Lung microvascular endothelial cell (primary cell): ENCODE measurements at places on chromosomes 1 and 21. TPM values are rescaled to one million over a fixed set of nuclear protein-coding genes. Genes with fewer than 3 reads are reported as not detected.

DNA sequence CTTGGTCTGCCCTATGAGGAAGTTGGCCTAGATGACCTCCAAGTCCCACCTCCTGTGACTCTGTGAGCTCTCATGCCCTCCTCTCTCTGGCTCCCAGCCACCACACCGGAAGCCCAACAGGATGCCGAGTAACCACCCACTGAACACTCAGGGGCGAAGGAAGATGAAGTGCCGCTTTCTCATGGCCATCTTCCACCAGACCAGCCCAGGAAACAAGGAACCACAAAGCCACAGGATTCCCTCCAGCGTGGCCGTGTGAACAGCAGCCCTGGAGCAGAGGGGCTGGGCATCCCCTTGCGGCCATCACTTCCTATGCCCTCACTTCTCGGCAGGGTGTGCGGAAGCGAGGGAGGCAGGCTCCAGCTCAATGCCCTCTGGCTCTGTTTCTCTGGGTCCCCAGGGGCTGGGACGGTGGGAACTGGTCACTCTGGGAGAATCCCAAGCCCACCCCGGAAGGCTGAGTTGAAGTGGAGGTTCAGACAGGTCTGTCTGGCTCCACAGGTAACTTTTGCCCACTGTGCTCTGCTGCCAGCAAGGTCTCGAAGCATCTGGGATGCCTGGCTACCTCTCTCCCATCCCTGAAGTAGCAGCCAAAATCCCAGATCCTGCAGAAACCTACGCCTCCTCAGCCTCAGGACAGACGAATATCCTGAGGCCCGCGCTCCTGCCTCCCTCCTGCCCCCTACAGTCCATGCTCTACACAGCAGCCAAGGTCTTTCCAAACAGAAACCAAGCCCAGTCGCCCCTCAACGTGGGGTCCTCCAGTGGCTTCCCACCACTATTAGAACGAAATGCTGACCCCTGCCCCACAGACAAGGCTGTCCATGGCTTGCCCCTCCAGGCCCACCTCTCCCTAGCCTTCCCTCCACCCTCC, 44.2 kb upstream of the ECE1 start:
- peak; percentile 74 for DNase-seq

- DNase-seq, result no peak
Measured at GRCh38 chr1:42965378-42965777, 6.7 kb upstream of the SLC2A1 start.

Gene USP16
- 17.4 and 21.4 TPM in 2 replicates for total RNA-seq

DNA sequence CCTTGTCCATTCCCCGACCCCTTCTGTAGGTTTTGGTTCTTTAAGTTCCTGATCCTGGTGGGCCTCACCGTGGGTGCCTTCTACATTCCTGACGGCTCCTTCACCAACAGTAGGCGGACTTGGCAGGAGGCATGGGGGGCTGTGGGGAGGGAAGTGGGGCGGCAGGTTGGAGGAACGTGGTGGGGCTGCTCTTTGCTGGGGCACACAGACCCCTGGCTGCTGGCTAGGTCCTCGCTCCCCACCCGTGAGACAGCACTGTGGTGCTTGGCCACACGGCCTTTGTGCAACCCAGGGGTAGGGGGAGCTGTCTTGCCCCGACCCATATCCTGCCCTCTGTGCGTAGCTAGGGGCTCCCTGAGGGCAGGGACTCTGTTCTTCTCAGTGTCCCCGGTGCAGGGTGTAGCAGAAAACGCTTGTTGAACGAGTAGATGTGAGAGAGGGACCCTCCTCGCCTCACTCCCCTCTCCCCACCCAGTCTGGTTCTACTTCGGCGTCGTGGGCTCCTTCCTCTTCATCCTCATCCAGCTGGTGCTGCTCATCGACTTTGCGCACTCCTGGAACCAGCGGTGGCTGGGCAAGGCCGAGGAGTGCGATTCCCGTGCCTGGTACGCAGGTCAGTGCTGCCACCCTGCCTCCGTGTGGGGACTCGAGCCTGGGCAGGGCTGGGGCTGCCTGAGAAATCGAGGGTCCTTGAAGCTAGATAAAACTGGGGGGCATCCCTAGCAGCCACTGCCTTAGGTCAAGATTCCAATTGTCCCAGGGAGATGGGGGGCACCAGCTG, 12.5 kb downstream of the SERINC2 start:
- no peak for DNase-seq

Gene DNAH14
- total RNA-seq, result 3.5 and 4.8 TPM in 2 replicates

DNA sequence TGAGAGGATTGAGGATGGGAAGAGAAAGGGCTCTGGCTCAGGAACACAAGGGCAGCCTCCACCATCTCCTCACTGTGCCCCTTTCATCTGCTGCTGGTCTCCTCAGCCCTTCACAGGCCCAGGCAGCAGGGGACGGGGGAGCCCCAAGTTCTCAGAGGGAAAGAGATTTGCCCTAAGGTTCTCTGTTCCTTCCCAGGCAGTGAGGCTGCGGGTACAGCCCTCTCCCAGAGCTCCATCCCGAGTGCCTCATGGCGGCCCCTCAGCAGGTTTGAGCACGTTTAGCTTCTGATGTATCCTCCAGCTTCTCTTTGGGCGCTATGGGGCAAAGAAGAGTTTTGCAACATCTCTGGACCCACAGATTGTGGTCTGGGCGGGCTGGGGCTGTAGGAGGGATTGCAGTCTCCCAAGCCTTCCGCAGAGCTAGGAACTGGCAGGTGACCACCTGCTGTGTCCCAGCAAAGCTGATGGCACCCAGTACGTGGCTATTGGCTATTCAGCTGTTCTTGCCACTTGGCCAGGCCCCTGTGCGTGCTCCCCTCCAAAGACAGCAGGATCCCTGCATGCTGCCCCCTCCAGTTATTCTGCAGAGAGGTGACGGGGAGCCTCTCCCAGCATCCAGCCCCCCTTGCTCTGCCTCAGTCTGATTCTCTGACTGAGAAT, 10.1 kb downstream of the DISP3 start:
- no peak for DNase-seq

- peak; percentile 75 for DNase-seq
Measured at GRCh38 chr1:28208818-28209441, 23.9 kb downstream of the DNAJC8 start.

DNA sequence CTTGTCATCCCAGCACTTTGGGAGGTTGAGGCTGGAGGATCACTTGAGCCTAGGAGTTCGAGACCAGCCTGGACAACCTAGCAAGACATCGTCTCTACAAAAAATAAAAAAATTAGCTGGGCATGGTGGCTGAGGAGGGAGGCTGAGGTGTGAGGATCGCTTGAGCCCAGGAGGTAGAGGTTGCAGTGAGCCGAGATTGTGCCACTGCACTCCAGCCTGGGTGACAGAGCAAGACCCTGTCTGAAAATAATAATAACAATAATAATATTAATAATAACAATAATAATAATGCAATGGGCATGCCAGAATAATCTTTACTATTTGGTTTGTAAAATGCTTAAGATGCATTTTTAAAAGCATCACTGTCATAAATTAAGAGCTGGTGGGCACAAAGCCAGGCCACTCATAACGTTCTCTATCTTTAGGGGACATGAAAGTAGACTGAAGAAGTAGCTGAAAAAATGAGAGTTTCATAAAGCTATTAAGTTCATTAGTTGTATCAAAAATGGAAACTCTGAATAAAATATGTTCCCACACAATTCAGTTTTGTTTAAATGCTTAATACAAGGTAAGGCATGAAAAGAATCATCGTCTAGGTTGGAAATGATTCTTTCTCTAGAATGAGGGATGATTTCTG, 51.6 kb upstream of the ITPKB start:
- no peak for DNase-seq

DNA sequence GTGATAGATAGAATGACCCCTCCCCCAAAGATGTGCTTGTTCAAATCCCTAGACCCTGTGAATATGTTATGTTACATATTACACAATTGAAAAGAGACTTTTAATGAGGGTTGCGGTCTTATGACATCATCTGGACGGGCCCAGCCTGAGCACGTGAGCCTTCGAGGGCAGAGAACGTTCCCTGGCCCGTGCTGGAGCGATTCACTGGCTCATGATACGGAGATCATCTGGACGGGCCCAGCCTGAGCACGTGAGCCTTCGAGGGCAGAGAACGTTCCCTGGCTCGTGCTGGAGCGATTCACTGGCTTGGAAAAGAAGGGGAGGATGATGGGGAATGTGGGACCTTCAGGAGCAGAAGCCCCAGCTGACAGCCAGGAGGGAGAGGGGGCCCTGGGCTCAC, 34.4 kb upstream of the COL18A1 start:
- no peak for DNase-seq

- no peak for DNase-seq
Measured at GRCh38 chr1:187839873-187840272, 1011.1 kb downstream of the PLA2G4A start.

Gene OR2L5
- total RNA-seq, result not detected in 2 replicates

Gene SMG5
- 29.9 and 53.2 TPM in 2 replicates for total RNA-seq

Gene GBP7
- not detected in 2 replicates for total RNA-seq

Gene DNM3
- 1.1 and 4.0 TPM in 2 replicates for total RNA-seq

DNA sequence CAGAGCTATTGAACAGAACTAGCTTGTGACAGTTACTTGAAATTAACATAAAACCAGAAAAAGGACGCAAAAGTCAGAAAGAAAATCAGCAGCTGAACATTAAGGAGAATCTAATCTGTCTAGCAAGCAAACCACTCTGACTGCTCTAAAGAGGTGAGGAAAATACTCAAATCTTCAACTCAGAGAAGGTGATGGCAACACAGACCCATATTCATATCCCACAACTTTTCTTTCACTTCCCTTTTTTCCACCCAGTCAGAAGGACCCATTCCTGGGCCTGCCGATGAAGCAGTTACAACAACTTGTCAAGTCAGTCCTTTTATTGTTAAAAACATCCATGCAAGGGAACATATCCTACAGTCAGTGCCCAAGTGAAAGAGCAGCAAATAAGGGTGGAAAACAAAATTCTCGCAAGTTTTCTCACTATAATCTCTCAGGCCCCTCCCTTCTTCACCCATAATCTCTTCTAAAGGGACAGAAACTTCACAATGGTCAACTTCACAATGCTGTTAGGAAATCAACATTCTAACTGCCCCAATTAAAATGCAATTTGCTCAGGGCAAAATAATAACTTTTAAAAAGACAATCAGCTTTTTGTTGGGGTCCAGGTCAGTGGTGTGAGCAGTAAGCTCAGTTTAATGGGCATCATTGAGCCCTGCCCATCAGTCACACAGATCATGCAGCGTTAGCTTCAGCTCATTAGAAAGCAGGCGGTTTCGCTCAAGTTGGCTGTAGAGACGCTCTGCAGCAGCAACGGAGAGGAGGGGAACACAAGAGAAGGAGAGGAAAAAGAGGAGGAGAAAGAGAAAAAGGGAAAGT, 3.6 kb upstream of the NUP210L start:
- DNase-seq, result no peak

Gene TMCO4
- total RNA-seq, result 6.1 and 7.3 TPM in 2 replicates

Gene OVAAL
- total RNA-seq, result not detected in 2 replicates

GRCh38 chr1:9835758-9836631, 12.2 kb upstream of the CLSTN1 start:
- DNase-seq, result no peak

Gene OR2T11
- total RNA-seq, result not detected in 2 replicates

GRCh38 chr1:65341381-65341780, 32.0 kb downstream of the DNAJC6 start:
- DNase-seq, result no peak

GRCh38 chr1:27342391-27342777, 562 bp downstream of the SYTL1 start:
- DNase-seq, result no peak

Gene ENO1
- total RNA-seq, result 929 and 1,079 TPM in 2 replicates

Gene LYPD8
- total RNA-seq, result not detected in 2 replicates

Gene C8B
- not detected in 2 replicates for total RNA-seq

DNA sequence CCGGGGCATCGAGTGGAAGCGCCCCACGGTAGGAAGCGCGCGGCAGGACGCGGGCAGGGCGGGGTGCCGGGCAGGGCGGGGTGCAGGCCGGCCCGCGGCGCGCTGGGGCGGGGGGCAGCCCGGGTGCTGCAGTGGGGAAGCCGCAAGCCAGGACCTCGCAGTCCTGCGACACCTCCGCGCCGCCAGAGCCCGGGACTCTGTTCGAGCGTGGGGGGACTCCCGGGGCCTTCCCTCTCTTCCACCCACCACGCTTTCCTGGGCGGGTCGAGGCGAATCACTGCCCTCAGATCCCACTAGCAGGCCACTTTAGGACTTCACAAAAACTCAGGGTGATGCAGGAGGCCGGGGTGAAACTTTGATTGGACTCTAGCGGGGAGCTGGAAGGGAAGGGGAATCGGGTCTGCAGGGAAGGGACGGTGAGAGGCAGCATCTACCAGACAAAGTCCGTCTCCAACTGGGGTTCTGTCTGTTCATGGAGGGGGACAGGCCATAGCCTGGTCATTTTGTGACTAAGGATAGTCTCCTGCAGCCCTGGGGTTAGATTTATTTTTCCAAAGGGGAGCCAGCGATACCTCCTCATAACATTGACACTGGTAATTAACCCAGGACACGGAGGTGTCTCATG, 623 bp downstream of the CAPN2 start:
- DNase-seq, result no peak

Gene DDI2
- total RNA-seq, result 11.1 and 14.3 TPM in 2 replicates

Gene PROX1
- 52.3 and 86.7 TPM in 2 replicates for total RNA-seq

DNA sequence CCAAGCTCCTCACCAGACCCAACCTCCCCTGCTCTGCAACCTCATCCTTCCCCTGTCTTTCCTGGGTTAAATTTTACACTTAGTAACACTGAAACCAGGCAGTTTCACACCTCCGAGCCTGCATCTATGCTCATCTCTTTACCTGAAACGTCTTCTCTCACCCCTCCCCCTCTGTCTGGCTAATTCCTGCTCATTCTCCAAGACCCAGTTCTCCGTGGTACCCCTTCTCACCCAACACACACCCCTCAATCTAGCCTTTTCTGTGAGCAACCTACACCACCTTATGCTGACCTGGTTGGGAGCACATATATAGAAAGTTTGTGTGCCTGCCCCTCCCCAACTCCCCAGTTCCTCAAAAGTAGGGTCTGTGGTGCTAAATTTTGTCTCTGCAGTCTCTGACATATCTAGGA, 3.7 kb upstream of the KIAA1614 start:
- no peak for DNase-seq

GRCh38 chr1:23625459-23625858, 66.1 kb upstream of the RPL11 start:
- no peak for DNase-seq
